GDM1 (cell line): ENCODE measurements at places on chromosomes 13 and 19.

DNA sequence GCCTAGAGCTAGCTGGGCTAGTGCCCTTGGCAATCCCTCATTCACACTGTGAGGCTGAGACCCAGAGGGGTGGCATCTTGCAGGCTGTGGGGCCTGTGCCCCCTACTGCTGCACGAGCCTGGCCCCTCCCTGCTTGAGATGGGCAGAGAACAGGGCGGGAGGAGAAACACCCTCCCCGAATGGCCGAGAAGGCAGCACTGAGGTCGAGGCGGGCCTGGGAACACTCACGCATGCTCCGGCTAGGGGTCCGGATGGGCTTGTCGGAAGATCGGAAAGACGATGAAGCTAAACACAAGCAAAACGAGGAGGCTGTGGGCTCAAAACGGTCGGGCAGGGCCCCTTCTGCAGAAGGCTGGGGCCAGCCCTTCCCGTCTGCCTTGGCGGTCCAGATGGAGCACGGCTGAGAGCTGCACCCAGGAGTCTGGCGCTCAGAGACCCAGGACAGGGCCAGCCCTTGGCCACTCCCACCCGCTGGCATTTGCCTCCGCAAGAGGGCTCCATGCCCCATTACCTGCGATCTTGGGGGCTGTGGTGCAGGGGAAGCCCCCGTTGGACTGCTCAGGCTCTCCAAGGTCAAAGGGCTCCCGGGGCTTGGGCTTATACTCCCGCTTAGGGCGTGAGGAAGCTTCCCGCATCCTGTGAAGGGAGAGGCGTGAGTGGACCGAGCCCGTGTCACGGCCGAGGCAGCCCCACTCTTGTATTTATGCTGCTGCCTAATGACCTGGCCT is 18.9 kb downstream of the MPND start:
- DNase-seq: no peak

DNA sequence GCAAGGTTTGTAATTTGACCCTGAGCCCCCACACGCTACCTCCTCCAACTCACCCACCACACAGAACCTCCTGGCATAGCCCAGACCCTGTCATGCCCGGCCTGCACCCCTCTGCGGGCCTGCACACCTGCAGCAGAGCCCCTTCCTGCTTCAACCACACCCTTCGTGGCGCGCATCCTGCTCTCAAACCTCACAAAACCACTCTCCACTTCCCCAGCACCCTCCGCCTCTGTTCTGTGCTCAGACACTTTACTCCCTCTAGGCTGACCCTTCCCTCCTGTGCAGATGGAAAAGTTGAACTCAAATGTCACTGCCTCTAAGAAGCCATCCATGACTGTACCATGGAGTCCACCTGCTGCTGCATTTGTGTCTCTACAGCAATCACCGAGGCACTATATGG is 28.5 kb downstream of the FAAP24 start:
- DNase-seq: no peak

DNA sequence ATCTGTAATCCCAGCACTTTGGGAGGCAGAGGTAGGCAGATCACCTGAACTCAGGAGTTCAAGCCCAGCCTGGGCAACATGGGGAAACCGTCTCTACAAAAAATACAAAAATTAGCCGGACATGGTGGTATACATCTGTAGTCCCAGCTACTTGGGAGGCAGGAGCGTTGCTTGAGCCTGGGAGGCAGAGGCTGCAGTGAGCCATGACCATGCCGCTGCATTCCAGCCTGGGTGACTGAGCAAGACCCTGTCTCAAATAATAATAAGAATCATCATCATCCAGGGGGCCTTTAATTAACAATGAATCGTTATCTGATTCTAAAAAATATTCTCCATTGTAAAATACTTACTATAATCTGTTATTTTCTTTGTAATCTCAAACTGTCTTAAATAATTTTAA is 283.4 kb downstream of the DACH1 start:
- DNase-seq: no peak

DNA sequence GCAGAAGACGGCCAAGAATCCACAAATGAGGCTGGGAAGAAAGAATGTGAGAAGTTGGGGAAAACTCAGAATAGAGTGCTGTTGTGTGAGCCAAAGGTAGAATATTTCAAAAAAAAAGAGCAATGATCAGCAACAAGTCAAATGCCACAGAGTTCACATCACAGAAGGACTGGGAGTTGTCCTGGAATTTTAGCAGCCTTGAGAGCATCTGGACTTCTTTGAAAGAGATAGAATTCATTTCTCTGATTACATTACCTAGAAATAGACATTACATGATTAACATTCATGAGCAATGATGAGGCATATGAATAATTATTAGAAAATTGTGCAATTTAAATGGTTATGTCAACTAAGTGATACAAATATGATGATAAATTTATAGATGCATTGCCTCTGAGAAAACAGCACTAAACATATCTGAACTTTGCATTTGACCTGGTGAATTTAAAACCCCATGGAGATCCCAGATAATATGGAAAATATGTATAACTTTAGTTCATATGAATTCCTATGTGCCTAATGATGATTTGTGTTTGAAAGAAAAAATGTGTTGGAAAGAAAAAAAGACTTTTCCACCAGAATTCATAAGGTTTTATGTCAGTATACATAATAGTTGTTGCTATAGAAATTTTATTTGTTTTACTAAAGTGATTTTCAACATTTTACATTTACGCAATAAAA is 186.2 kb downstream of the POSTN start:
- no peak for DNase-seq

DNA sequence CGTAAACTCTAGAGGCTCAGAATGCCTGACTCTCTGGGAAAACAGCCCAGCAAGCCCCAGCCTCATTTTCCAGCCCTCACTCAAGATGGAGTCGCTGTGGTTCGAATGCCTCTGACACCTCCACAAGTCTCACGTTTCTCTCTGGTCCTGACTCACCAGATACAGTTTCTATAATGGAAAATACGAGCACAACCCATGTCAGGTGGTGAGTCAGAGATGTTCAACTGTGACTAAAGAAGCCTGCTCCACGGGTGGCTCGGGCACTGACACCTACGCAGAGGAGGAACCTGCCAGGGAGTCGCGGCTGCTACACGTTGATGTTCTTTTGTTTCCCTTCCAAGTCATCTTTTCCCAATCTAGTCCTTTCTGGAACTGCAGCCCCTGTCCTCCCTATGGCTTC is 87.1 kb upstream of the STK24 start:
- no peak for DNase-seq

- DNase-seq: no peak
Measured at GRCh38 chr13:28333204-28333881, 161.6 kb downstream of the FLT1 start.

GRCh38 chr13:35925669-35926068 is 205.5 kb downstream of the DCLK1 start:
- no peak for DNase-seq

GRCh38 chr13:93996481-93996880 is 483.0 kb downstream of the DCT start:
- no peak for DNase-seq

DNA sequence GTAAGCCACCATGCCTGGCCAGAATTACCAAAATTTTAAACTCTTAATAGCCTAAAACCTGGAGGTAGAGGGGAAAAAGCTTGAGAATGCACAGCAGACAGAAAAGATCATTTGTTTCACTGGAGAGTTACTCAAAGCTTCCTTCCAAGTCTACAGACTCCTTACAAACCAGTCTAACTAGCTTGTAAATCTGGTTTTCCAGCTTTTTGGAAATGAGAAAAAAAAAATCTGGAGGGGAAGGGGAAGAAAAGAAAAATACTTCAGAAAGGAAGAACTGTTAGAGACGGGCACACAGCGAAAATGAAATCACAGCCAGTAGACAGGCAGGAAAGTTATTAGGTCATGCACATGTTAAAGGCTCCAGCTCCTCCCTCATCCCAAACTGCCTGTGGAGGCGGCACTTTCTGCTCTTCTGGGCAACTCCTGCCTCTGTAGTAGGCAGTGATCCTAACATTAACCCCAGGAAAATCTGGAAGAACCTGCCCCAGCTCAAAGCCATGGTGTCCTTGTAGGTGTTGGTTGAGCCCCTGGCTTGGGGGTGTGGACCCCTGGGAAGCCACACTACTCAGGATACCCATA is 17.3 kb downstream of the PARP4 start:
- DNase-seq: no peak

DNA sequence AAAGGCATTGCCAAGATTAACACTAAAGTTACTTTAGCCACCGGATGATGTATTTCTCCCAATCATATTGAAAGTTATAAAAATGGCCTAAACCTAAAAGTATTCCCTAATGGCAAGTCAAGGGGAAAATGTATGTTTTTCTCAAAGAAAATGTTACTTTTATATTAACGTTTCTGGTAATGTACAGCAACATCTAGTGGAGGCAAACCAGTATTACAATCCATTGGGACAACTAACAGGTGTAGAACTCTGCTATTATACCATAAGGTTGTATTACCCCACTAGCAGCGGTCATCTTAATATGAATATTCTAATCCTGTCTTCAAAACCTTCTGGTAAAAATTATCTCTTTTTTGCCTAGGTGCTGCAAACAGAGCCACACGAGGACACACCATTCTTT is 69.2 kb downstream of the ZNF100 start:
- DNase-seq: no peak

- peak; percentile 3 for DNase-seq
Measured at GRCh38 chr19:53659292-53659691, 27.5 kb downstream of the DPRX start.

DNA sequence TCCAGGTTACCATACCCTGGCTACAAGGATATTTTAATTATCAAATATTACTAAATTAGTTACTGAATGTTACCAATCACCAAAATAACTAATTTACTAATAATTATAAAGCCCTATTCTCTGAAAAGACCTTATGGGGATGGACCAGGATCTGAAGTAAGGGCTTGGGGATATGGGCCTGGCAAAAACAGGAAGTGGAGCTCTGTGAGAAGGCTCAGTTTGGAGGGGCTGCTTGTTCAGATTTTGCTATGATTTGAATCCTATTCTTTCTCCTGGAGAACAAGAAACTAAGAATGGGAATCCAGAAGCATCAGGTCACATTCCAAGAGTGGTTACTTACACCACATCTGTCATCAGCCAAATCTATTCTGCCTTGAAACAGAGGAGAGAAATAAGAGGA is 148.1 kb downstream of the DNAJC15 start:
- DNase-seq: no peak

DNA sequence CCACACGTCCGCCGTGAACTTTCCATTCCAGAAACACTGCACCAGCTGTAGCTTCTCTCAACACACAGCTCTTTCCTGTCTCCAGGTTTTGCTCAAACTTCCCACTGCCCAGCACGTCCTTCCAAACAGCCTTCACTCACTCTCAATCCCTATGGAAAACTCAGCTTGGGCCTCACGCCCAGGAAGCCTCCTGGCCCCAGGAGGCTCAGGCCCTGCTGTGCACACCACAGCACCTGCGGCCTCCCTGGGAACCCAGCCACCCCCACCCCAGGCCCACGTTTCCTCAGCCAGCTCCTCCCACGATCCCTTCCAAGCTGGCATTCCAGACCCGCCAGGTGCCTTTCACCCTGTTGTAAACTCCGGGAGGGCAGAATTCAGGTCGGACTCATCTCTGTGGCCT is 35.2 kb downstream of the C13orf46 start:
- no peak for DNase-seq

DNA sequence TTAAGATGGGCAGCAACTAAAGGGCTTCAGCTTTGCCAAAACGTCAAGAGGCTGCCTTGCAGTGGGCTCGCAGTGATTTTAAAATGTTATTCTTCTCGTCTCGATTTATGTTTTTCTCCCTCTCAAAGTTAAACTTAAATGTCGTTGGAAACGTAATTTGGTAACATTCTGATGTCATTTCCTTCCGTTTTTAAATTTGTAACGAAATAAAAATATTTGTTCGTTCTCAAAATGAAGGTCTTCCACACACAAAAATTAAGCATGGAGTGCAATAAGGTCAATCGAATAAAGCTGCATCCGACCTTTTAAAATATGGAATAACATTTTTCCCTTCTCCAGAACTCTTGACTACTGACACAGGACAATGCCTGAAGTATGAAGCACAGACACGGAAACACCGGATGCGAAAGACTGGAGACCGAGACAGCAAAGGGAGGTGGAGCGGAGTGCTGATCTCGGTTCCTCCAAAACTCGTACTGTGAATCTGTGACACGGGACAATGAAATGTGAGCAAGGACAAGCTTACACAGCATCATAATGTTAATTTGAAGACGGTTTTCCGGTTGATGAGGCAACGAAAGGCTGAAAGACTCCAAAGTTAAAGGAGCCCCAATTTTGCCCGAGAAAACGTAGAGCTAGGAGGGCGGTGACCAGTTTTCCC is 850 bp downstream of the MTMR6 start:
- DNase-seq: no peak

GRCh38 chr13:20305587-20305986 is 73.5 kb upstream of the GJB6 start:
- DNase-seq: no peak

DNA sequence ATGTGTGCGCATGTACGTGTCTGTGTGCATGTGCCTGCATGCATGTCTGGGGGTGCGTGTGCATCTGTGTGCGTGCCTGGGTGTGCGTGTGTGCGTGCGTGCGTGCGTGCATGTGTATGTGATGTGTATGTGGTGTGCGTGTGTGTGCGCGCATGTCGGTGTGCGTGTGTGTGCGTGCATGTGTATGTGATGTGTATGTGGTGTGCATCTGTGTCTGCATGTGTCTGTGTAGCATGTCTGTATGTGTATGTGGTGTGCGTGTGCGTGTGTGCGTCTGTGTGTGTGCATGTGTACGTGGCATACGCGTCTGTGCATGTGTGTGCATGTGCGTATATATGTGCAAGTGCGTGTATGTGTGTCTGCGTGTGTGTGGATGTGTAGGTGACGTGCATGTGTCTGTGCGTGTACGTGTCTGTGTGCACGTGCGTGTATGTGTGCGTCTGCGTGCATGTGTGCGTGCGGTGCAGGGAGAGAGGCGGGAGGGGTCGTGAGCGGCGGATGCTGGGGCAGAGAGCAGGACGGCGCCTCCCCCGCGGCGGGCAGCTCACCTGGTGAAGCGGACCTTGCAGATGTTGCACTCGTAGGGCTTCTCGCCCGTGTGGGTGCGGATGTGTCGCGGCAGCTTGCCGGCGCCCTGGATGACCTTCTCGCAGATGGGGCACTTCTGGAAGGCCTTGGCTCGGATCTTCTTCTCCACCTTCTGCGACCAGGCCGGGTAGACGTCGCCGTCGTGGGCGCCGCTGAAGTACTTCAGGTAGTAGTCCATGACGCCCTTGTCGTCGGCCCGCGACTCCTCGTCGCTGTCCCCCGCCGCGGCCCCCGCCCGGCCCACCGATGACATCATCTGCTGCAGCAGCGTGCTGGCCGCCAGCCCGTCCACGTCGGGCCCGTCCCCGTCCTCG is 13.0 kb downstream of the ZBTB7A start:
- DNase-seq: no peak

DNA sequence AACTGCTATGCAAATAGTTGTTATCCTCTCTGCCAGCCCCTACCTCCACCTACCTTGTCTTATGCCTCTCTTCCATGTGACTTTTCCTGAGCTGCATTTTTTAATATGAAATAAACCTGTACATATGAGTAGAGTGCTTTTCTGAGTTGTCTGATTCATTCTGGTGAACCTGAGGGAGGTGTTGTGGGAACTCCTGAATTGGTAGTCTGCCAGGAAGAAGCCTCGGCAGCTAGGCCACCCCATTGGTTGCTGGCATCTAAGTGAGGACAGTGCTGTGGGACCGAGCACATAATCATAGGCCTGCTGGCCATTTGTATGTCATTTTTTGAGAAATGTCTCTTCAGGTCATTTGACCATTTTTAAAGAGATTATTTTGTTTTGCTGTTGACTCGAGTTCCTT is 1146.8 kb downstream of the UQCRFS1 start:
- DNase-seq: no peak

- no peak for DNase-seq
Measured at GRCh38 chr19:6041991-6042481, 64.1 kb upstream of the RANBP3 start.

GRCh38 chr13:112973577-112973951 is 4.5 kb downstream of the MCF2L start:
- DNase-seq: no peak
